ENCODE measurements at places on chromosomes 1 and 21.
A peak's percentile ranks its signal among the peaks of the same experiment; 100 is the strongest.

DNA sequence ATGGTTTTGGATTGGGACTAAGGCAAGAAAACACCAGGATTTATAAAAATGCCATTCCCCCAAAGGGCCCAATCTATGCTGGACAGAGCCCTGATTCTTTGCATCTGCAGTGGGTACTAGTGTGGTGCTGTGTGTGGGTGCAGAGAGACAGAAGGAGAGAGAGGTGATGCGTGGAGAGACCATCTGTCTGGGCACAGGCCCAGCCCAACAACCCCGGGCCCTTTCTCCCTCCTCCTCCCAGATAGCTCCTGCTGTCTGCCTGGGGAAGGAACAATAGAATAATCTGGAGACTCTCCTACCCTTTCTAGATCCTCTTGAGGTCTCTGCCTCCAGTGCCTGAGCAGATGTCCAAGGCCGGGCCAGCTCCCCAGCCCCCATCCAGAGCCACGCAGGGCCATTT is 15.1 kb downstream of the KIAA1614 start:
- DNase-seq = no peak

DNA sequence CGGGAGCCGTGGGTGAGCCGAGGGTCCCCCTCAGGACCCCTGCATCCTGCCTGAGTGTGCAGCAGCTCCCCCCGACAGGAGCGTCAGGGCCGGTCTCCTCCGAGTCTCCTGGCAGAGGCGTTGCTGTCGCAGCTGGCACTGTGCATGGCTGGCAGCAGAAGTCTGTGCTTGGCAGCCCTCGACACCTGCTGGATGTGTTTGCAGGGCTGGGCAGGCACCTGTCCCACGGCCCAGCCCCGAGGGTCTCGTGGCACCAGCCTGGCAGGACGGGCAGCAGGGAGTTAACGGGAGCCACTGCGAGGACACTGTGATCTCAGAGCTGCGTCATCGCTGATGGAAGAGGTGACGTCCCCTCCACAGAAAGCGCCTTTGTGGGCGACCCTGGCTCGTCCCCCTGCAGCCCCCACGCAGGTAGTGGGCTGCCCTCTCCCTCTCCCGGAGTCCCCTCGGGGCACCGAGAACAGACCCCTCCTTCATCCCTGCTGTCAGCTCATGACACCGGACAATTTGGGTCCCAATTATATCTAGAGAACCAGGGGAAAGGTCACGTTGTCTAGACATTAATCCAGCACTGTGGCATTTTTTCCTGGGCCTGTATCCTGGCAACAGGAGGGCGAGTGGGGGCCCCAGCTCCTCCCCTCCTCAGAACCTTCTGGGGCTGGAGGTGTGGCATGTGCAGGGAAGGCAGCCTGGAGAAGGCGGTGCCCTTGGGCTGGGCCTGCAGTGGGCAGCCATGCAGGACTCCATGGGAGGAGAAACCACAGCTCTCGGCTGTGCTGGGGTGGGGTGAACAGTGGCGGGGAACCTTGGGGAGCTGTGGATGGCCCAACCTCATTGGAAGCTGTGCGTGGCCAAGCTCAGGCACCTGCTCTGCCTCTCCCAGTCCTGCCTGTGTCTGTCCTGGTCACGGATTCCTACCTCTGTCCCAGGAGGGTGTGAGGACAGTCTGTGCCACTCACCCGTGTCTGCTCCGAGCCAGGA is 15.4 kb downstream of the COL18A1 start:
- no peak for DNase-seq

- DNase-seq = no peak
Measured at GRCh38 chr1:84366786-84367185, 31.5 kb upstream of the DNASE2B start.

DNA sequence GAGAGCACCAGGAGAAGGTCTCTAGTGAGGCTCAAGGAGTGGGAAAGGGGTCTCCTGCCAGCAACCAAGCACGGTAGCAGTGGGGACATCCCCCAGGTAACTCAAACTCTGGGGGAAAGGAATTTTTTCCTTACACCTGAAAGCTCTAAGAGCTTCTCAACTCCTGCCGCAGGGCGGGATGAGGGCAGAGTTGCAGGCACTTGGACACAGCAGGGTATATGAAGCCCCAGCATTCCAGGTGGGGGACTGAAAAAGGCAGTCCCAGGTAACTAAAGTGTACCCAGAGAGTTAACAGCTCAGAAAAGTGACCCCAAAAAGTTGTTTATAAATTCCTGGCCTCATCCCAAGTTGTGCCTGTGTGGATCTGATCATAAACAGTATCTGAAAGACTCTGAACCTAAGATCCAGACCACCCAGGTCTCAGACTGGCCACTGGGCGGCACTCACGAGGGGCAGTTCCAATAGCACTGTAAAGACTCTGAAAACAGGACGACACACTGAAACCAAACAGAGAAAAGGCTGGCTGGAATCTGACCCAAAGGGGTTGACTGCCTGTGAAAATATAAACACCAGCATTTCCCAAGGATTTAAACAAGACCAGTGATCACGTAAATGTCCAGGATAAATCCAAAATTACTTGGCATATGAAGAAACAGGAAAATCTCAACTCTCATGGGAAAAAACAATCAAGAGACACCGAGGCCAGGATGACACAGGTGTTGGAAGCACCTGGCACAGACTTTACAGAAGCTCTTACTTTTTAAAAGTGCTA is 47.5 kb downstream of the HSF2BP start:
- peak; percentile 23 for DNase-seq

DNA sequence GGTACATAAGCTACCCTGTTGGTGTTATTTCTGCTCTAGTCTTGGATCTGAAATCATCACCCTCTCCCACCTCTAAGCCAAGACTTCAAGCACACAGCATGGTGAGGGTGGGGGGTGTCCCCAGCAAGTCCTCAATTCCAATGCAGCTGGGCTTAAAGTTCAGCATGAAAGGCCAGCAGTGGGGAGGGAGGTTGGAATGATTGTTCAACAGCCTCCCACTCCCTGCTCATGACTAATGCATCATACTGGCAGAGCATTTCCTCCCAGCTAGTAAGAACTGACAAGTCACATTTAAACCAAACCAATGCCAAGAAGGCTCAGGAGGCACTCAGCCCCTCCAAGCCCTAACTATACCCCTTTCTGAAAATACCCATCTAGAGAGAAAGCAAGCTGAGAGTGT is 50.1 kb downstream of the TIAM1 start:
- no peak for DNase-seq

DNA sequence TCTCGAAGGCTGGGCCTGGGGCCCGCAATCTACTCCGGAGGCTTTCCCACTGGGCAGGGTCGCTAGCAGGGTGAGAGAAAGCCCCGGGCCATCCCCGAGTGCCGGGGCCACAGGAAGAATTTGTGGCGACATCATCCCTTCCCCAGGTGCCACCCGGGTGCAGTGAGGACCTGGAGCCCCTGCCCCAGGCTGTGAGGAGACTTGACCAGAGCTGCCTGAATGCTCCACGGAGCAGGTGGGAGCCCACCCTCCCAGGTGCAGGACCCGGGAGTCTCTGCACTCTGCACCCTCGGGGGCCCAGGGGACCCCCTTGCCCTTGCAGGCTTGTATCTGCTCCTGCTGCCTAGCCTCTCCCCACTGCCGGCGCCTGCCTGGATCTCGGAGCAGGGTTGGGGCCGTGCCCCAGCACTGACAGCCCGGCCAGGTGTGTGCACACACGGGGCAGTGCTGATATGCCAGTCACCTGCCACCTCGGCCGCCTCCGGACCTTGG is 67.5 kb upstream of the RGS7 start:
- DNase-seq = no peak

GRCh38 chr21:21216047-21216446 is 217.8 kb downstream of the NCAM2 start:
- no peak for DNase-seq

- no peak for DNase-seq
Measured at GRCh38 chr1:233016798-233017197, 66.4 kb downstream of the NTPCR start.

- DNase-seq = no peak
Measured at GRCh38 chr1:101200513-101200912, 36.3 kb upstream of the S1PR1 start.

DNA sequence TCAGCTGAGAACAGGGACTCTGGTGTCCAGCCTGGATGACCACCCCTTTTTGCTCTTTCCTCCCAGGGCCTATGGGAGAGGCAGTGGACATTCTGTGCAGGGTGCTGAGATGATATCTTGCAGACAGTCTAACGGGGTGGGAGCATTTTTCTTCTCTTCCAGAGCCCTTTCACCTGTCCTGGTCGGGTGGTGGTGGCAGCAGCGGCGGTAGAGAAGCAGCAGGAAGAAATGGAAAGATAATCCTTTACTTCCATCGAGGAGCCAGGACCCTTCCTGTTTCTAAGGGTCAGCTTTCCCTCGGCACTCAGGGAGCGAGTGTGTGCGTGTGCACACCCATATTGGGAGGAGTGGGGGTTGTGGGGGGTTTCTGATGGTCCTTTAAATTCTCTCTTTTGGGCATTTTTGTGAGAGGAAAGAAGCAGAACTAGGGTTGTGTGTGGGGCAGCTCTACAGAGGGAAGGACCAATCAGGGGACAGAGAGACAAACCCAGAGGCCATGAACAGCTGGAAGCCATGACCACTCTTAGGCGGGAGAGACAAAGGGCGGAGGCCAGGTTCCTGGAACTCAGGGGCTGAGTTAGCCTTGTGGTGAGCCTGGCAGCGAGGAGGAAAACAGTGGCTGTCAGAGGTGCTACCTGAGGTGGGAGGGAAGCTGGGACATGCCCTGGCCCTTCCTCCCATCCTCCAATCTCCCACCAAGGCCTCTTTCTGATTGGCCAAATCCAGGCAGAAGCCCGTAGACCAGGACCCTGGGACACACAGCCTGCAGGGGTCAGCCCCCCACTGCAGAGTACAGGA is 31.2 kb upstream of the CSF3R start:
- no peak for DNase-seq

DNA sequence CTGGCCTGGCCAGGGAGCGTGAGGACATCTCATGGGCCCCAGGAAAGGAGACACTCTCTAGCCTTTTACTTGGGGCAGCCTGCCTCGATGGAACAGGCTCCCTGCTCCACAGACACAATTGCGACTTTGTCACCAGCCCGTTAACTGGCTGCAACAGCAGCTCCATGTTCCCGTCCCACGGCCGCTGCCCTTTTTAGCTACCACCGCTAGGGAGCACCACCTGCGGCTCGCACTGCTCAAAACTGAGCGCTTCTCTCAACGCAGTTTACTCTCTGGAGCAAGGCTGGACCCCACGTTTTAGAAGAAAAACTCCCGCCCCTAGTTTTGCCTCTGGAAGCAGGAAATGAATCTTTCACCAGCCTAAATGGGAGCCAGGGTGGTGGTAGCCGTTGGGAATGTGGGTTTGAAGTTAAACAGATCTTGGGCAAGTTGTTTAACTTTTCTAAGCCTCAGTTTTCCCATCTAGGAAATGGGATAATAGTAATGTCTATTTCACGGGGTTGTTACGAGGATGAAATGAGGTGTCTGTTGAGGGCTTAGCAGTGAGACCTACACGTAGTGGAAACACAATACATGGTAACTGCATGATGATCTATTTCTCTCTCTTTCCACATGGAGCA is 3.5 kb upstream of the LRRC38 start:
- DNase-seq = no peak

DNA sequence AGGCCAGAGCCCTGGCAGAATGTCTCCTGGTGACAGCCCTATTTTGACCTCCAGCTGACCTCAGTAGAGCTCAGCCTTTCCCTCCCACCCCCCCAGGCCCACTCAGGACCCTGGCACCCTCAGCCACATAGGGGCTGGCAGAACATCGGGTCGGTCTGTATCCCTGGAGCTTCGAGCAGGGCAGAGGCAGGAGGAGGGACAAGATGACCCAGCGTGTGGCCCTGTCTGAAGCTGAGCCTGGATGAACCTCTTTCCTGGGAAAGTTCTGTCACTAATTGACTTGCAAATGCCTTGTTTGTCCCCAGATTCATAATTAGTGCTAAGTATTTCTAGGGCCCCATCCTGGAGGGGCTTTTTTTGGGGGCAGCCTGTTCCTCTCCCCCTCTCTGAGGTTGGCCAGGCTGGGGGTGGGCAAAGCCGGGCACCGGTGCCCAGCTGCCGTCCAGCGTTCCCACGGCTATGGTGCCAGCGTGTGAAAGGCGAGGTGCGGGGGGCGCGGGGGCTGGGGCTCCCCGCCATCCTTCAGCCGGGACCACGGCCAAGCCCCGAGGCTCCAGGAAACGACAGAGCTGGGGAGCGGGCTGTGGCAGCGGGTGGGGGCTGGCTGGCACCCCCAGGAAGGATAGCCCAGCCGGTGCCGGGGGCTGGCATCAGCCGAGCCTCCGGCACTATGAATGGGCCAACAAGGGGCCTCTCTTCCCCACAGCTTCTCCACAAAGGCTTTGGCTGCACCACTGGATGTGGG is 31.4 kb downstream of the RHBG start:
- no peak for DNase-seq

DNA sequence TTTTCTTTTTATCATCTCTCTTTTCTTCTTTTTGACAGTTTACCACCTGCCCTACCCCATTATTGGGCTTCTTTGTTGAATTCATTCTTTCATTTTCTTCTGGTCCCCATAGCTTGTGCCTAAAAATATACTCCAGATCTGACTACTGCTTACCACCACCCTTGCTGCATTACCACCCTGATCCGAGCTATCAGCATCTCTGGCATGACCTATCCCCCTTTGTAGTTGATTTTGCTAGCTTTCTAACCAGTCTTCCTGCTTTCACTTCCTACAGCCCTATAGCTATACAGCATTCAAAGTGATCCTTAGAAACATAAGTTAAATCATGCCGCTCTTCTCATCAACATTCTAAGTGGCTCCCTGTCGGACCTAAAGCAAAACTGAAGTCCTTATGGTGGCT is 59.4 kb upstream of the MPC2 start:
- DNase-seq = no peak

DNA sequence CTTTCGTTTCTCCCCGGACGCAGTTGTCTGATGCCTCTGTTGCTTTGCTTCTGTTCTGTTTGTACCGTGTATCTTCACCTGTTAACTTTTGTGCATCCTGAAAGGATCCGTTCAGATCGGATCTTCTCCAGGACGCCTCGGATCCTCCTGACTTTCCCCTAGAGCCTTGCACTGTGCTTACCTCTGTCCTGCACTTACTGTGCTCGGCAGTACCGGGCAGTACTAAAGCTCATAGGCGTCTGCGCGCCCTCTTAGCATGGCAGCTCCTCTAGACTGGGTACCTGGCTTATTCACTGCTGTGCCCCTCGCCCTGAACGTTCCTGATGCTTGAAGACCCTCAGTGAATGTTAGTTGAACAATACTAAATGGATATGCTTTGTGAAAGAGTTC is 934 bp downstream of the SCP2 start:
- no peak for DNase-seq
